Muscle of arm (tissue), 14 donors: ENCODE measurements at places on chromosomes 5 and 9.

- DNase-seq, result no peak
Measured at GRCh38 chr5:1899201-1899600, 16.5 kb upstream of the IRX4 start.

GRCh38 chr5:80008995-80009765 lies 18.1 kb upstream of the MTX3 start:
- peak; percentile 52 for DNase-seq

GRCh38 chr9:133058071-133058470 lies 3.7 kb upstream of the CEL start:
- DNase-seq, result no peak

- DNase-seq, result no peak
Measured at GRCh38 chr9:108655818-108656217, 200.0 kb downstream of the ACTL7B start.

DNA sequence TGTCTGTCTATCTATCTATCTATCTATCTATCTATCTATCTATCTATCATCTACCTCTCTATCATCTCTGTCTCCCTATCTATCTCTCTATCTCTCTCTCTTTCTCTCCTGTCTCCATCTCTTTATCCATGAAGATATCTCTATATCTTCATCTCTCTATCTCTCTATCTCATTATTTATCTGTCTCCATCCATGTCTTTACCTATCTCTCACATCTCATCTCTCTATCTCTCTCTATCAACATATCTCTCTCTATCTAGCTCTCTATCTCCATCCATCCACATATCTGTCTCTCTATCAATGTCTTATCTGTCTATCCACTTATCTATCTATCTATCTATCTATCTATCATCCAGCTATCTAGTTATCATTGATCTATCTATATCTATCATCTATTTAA lies 292.1 kb upstream of the IRX2 start:
- DNase-seq, result no peak

- no peak for DNase-seq
Measured at GRCh38 chr9:130073373-130073772, 19.7 kb downstream of the GPR107 start.

DNA sequence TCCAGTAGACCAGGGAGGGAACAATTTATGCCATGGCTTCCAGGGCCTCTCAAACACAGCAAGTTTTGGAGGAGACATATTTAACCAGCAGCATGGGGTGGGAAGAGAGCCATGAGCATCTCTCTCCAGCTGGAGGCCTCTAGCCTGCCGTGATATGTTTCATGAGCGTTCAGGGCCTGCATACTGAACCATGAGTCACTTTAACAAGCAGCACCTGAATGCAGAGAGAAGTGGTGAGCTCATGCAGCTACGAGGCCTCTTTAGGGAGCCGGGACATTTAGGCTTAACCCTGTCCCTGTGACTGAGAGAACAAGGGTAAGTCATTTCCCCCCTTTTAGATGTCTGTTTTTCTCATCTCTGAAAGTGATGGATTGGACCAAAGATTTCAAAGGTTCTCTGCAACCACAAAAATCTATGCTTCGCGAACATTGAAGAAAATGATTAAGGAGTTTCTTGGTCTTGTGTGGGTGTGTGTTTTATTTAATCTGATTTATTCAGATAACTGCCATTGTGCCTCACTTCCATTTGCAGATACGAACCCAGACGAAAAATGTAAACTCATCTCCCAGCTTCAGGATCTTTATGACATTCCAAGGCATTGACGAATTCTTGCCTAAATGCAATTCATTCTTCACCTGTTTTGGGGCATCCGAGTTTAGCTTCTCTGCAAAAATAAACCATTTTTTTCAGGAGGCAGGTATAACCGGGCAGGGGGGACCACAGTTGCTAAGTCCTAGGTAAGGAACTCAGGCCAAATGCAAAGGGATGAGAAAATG lies 157.0 kb downstream of the GABBR2 start:
- no peak for DNase-seq

GRCh38 chr5:10323588-10324488 lies 16.1 kb upstream of the CMBL start:
- no peak for DNase-seq

- no peak for DNase-seq
Measured at GRCh38 chr5:170536525-170536924, 32.7 kb downstream of the KCNIP1 start.

DNA sequence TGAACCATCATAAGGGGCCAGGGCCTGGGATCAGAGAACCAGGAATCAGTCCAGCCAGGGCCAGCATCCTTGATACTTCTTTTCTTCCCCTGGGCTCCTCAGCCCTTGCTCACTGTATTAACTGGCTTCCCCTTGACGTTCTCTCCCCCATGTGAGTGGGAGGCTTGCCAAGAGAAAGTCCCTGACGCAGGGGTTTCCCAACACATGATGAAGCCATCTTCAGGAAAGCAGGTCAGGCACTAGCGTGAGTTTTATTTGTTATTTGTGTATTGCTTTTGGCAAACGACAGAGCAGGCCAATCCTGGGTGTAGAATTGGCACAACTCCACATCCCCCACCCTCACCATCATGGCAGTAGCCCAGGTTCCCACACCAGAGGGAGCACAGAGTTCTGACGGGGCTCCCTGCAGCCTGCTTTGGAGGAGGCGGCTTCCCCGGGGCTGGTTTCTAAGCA lies 165.5 kb upstream of the NFIL3 start:
- DNase-seq, result peak; percentile 34

- no peak for DNase-seq
Measured at GRCh38 chr5:107937204-107937603, 266.5 kb upstream of the EFNA5 start.

DNA sequence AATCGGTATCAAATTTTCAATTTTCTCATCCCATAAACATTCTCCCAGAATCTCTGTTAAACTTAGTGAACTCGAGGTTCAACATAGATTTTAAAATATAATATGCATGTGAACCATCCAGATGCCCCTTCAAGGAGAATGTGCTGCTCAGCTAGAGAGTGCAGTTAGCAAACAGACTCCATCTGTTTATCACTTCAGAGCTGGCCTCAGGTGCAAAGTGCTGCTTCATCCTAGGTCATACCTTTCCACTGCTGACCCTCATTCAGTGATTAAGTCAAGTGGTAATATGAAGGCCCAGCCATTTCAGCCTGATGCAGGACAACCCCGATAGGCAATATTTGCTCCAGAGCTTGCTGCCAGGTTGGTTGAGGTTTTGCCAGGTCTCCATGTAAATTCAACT lies 339.0 kb upstream of the POU5F2 start:
- no peak for DNase-seq

GRCh38 chr9:130461218-130461630 lies 16.5 kb downstream of the ASS1 start:
- peak; percentile 45 for DNase-seq

- DNase-seq, result no peak
Measured at GRCh38 chr5:122330881-122331280, 18.8 kb downstream of the SNCAIP start.

- no peak for DNase-seq
Measured at GRCh38 chr5:107919969-107920368, 249.2 kb upstream of the EFNA5 start.

GRCh38 chr5:72478684-72479083 lies 28.5 kb downstream of the ZNF366 start:
- peak; percentile 42 for DNase-seq
